ENCODE measurements at places on chromosomes 4 and X. TPM values are rescaled to one million over a fixed set of nuclear protein-coding genes. Genes with fewer than 3 reads are reported as not detected.

Gene CFAP47
- 0.64 TPM for polyA plus RNA-seq

Gene CTAG2
- polyA plus RNA-seq: not detected

Gene RNF128
- polyA plus RNA-seq: 8.4 TPM

Gene AMELX
- not detected for polyA plus RNA-seq

Gene DCX
- polyA plus RNA-seq: 1.5 TPM

Gene LDB2
- 87.7 TPM for polyA plus RNA-seq

Gene ADRA2C
- 16.2 TPM for polyA plus RNA-seq

Gene CLDN22
- polyA plus RNA-seq: not detected

Gene MAGEB10
- 0.05 TPM for polyA plus RNA-seq

Gene ZDHHC15
- polyA plus RNA-seq: 7.5 TPM

Gene ZXDA
- polyA plus RNA-seq: 5.0 TPM

Gene SSX4B
- not detected for polyA plus RNA-seq

Gene PPP2R3B
- polyA plus RNA-seq: 21.1 TPM

Gene BMP3
- 16.9 TPM for polyA plus RNA-seq

Gene TRIM2
- 84.0 TPM for polyA plus RNA-seq

Gene UGT2B10
- polyA plus RNA-seq: 2.1 TPM

Gene IL3RA
- polyA plus RNA-seq: 14.8 TPM

Gene EFHC2
- 7.8 TPM for polyA plus RNA-seq

Gene TLR3
- 13.3 TPM for polyA plus RNA-seq

Gene CCNB3
- polyA plus RNA-seq: 0.95 TPM

Gene AR
- polyA plus RNA-seq: 3.2 TPM

Gene PTPN13
- 126 TPM for polyA plus RNA-seq

Gene BEX2
- polyA plus RNA-seq: 67.7 TPM

Gene SMARCA1
- 112 TPM for polyA plus RNA-seq

Gene MAOB
- 42.6 TPM for polyA plus RNA-seq

Gene TEX13B
- polyA plus RNA-seq: not detected

Gene USP17L29
- polyA plus RNA-seq: not detected

Gene RPS6KA3
- polyA plus RNA-seq: 30.3 TPM

Gene TEX13C
- polyA plus RNA-seq: not detected

Gene CTSO
- polyA plus RNA-seq: 42.5 TPM

Gene GAB3
- 2.4 TPM for polyA plus RNA-seq

Gene KDR
- 48.7 TPM for polyA plus RNA-seq

Gene TNIP2
- 15.5 TPM for polyA plus RNA-seq

Gene ARX
- not detected for polyA plus RNA-seq

Gene ADH1B
- polyA plus RNA-seq: 21.7 TPM

Gene TCEAL2
- polyA plus RNA-seq: 24.3 TPM

Gene TLR10
- 0.65 TPM for polyA plus RNA-seq

Gene ACOX3
- polyA plus RNA-seq: 15.4 TPM

Gene SLC9B1
- 2.9 TPM for polyA plus RNA-seq

Gene TMSB15A
- 71.4 TPM for polyA plus RNA-seq

Gene NSUN7
- 19.7 TPM for polyA plus RNA-seq

Gene HMX1
- not detected for polyA plus RNA-seq

Gene FGB
- 204 TPM for polyA plus RNA-seq

Gene NPFFR2
- 1.3 TPM for polyA plus RNA-seq

Gene EDA
- 6.2 TPM for polyA plus RNA-seq

Gene SLC4A4
- 80.1 TPM for polyA plus RNA-seq

Gene PPEF2
- polyA plus RNA-seq: 0.56 TPM

Gene SCML2
- 9.2 TPM for polyA plus RNA-seq

Gene NPY2R
- polyA plus RNA-seq: 0.57 TPM

Gene ANXA3
- 43.7 TPM for polyA plus RNA-seq

Gene TMEM185A
- polyA plus RNA-seq: 44.2 TPM

Measured in left renal cortex interstitium (tissue), 4 donors.